Pancreas (tissue), 10 donors: ENCODE measurements at places on chromosomes 6 and 20. TPM values are rescaled to one million over a fixed set of nuclear protein-coding genes. Genes with fewer than 3 reads are reported as not detected.

HCK gene
- polyA plus RNA-seq, result 2.1 TPM

DNAAF9 gene
- polyA plus RNA-seq, result 5.9 TPM

PPP1R3G gene
- polyA plus RNA-seq, result 0.08 TPM

PHACTR3 gene
- 1.2 TPM for polyA plus RNA-seq

GHRH gene
- 0.80 TPM for polyA plus RNA-seq

CCN6 gene
- not detected for polyA plus RNA-seq

DNA sequence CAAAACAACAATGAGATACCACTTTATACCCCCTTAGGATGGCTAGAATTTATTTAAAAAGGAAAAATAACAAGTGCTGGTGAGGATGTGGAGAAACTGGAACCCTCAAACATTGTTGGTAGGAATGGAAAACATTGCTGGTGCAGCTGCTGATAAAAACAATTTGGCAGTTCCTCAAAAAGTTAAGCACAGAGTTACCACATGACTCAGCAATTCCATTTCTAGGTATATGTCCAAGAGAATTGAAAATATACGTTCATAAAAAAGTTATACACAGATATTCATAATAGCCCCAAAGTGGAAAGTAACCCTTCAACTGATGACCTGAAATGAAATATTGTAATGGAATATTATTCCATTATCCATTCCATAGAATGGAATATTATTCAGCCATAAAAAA lies 55.0 kb downstream of the CD83 start:
- no peak for DNase-seq
- no peaks in the 10 kb centered on the region for H3K4me1 ChIP-seq
- no peak overlapping the region for H3K27ac ChIP-seq
- no peaks in the 10 kb centered on the region for H3K27me3 ChIP-seq

- H3K27ac ChIP-seq, result no peak overlapping the region
- H3K4me1 ChIP-seq, result no peaks in the 10 kb centered on the region
- H3K27me3 ChIP-seq, result no peaks in the 10 kb centered on the region
- H3K4me3 ChIP-seq, result no peak overlapping the region
- DNase-seq, result no peak
- no peaks in the 10 kb centered on the region for H3K36me3 ChIP-seq
Measured at GRCh38 chr6:135176464-135176863, 4.6 kb upstream of the MYB start.

DNA sequence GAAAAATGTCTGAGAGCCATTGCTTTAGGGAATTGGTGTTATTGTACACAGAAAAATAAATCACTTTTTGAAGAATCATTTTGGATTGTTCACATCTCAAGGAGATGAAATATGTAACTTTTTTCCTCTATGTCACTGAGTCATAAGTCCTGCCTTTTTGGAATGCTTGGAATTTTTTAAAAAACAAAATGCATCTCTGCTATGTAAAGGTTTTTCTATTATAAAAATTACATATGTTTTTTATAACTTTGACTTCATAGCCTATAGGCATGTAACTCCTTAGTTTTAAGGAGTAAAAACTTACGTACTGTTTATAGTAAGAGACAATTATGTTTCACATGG lies 8.7 kb downstream of the RNF144B start:
- no peaks in the 10 kb centered on the region for H3K36me3 ChIP-seq
- no peak overlapping the region for H3K4me3 ChIP-seq
- no peak for DNase-seq
- peaks cover 32% of the 10 kb centered on the region for H3K4me1 ChIP-seq
- H3K27ac ChIP-seq, result no peak overlapping the region
- H3K27me3 ChIP-seq, result no peaks in the 10 kb centered on the region

- H3K27ac ChIP-seq, result no peak overlapping the region
- DNase-seq, result no peak
- H3K27me3 ChIP-seq, result peaks cover 4% of the 10 kb centered on the region
- no peak overlapping the region for H3K4me3 ChIP-seq
- no peaks in the 10 kb centered on the region for H3K4me1 ChIP-seq
- no peaks in the 10 kb centered on the region for H3K36me3 ChIP-seq
Measured at GRCh38 chr6:45920819-45921511, 94.7 kb downstream of the CLIC5 start.

GRCh38 chr6:137227871-137228302 lies 8.7 kb upstream of the IFNGR1 start:
- H3K36me3 ChIP-seq, result no peaks in the 10 kb centered on the region
- H3K4me1 ChIP-seq, result peaks cover 3% of the 10 kb centered on the region
- no peaks in the 10 kb centered on the region for H3K27me3 ChIP-seq
- no peak for DNase-seq

DNA sequence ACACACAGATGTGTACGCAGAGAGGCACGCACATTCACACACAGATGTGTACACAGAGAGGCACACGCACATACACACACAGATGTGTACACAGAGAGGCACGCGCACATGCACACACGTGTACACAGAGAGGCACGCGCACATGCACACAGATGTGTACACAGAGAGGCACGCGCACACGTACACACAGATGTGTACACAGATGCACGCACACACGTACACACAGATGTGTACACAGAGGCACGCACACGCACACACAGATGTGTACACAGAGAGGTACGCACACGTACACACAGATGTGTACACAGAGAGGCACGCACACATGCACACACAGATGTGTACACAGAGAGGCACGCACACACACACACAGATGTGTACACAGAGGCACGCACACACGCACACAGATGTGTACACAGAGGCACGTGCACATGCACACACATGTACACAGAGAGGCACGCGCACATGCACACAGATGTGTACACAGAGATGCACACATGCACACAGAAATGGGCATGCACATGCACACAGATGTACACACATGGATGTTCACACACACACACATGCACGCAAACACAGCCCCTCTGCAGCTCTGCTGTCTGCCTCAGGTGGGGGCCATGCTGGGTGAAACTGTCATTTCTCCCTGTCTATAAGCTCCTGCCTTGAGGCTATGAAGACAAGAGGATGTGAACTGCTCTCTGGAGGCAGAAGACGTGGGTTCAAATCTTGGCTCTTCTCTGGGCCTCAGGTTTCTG lies 14.3 kb upstream of the MYT1 start:
- H3K4me1 ChIP-seq, result no peaks in the 10 kb centered on the region
- H3K27ac ChIP-seq, result no peak overlapping the region

DNA sequence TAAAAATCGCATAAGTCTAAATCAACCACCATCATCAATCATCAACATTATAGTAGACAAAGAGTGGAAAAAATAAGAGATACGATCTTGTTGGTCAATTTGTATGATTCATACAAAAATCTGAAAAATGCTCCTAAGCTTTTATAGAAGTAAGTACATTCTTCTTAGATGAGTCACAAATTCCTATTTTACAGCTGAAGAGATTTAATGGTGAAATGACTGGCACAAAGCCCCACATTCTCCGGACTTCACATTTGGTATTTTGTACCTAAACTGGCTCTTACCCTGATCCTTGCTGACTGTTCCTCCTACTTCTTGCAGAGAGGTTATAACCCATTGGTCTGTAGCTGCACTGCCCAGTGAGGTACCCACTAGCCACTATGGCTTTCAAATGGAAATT lies 29.9 kb upstream of the PREP start:
- H3K27ac ChIP-seq, result no peak overlapping the region
- H3K4me1 ChIP-seq, result no peaks in the 10 kb centered on the region
- H3K27me3 ChIP-seq, result no peaks in the 10 kb centered on the region

GRCh38 chr6:118086159-118086558 lies 179.1 kb downstream of the SLC35F1 start:
- no peak overlapping the region for H3K4me3 ChIP-seq
- DNase-seq, result no peak
- H3K27me3 ChIP-seq, result no peaks in the 10 kb centered on the region
- H3K27ac ChIP-seq, result no peak overlapping the region
- no peaks in the 10 kb centered on the region for H3K4me1 ChIP-seq
- no peaks in the 10 kb centered on the region for H3K36me3 ChIP-seq

DNA sequence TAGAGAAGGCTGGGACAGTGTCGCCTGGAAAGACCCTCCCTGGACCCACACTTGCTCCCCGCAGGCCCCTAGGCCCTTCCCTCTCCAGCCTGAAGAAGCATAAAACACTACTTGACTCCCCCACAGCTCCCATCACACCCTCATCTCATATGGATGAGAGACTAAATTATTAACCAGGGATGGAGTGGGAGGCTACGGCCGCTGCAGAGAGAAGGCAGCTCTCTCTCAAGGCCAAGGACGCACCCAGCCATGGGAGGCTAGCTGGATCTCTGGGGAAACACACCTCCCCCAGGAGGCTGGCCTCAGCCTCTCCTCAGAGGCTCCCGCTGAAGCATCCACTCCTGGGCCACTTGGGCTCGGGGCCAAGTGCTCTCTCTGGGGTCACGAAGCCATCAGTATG lies 102.5 kb downstream of the GRM4 start:
- no peak for DNase-seq
- H3K27ac ChIP-seq, result no peak overlapping the region
- no peaks in the 10 kb centered on the region for H3K4me1 ChIP-seq
- H3K4me3 ChIP-seq, result no peak overlapping the region
- H3K36me3 ChIP-seq, result no peaks in the 10 kb centered on the region
- no peaks in the 10 kb centered on the region for H3K27me3 ChIP-seq

DNA sequence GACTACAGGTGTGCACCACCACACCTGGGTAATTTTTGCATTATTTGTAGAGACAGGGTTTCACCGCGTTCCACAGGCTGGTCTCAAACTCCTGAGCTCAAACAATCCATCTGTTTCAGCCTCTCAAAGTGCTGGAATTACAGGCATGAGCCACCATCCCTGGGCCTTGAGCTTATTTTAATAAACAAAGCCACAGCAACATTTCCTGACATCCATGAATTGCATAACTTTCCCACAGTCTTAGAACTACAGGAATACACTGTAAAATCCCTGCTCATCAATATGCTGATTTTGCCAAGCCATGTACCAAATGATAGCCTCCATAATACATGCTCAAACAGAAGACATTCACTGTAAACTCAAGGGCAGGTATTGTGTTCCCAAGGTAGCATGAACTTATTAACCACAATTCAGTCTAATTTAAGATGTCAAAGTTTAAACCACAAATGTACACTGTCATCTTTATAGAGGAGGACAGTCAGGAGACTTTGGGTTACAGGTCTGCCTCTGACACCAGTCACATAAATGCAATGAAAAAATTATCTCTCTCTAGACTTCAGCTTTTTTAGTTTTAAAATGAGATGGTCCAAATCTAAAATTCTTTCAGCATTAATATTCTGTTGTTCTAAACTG lies 40.0 kb downstream of the NUDT3 start:
- H3K4me3 ChIP-seq, result no peak overlapping the region
- no peak overlapping the region for H3K27ac ChIP-seq
- H3K4me1 ChIP-seq, result peaks cover 16% of the 10 kb centered on the region
- no peaks in the 10 kb centered on the region for H3K27me3 ChIP-seq

DNA sequence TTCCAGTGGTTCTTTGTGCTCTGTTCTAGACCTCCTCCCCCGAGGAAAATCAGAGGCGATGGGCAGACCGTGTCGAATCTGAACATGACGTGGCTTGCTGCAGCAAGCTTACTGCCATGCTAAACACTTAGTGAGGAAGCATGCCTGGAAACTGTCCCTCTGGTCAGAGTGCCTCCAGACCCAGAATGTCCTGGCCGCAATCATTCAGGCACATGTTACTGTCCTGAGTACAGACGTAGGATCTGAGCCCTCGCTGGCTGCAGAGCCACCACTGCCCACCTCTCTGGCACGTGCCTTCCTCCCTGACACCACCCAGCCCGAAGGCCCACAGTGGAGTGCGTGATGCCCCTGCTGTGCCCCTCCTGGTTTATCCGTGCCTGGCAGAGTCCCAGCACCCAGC lies 163.6 kb downstream of the SYNDIG1 start:
- no peak for DNase-seq
- no peaks in the 10 kb centered on the region for H3K36me3 ChIP-seq
- no peak overlapping the region for H3K4me3 ChIP-seq
- H3K4me1 ChIP-seq, result no peaks in the 10 kb centered on the region
- H3K27me3 ChIP-seq, result no peaks in the 10 kb centered on the region

- no peaks in the 10 kb centered on the region for H3K4me1 ChIP-seq
- peak; percentile 68 for DNase-seq
- no peaks in the 10 kb centered on the region for H3K27me3 ChIP-seq
- H3K27ac ChIP-seq, result peak overlapping the region; percentile 13
Measured at GRCh38 chr6:36358226-36358915, 21.7 kb upstream of the BNIP5 start.

- no peaks in the 10 kb centered on the region for H3K27me3 ChIP-seq
- H3K4me3 ChIP-seq, result no peak overlapping the region
- H3K27ac ChIP-seq, result peak overlapping the region; percentile 32
- peaks cover 4% of the 10 kb centered on the region for H3K4me1 ChIP-seq
- H3K36me3 ChIP-seq, result no peaks in the 10 kb centered on the region
- DNase-seq, result no peak
Measured at GRCh38 chr6:18503593-18504231, 116.6 kb downstream of the RNF144B start.

GRCh38 chr6:64591676-64592036 lies 956.1 kb downstream of the PHF3 start:
- no peak overlapping the region for H3K4me3 ChIP-seq
- H3K36me3 ChIP-seq, result no peaks in the 10 kb centered on the region
- no peak overlapping the region for H3K27ac ChIP-seq
- H3K27me3 ChIP-seq, result no peaks in the 10 kb centered on the region
- no peaks in the 10 kb centered on the region for H3K4me1 ChIP-seq
- DNase-seq, result no peak

GRCh38 chr20:37220731-37221130 lies 40.9 kb downstream of the GHRH start:
- H3K27me3 ChIP-seq, result no peaks in the 10 kb centered on the region
- H3K4me1 ChIP-seq, result peaks cover 9% of the 10 kb centered on the region

GRCh38 chr6:74222768-74223333 lies 526.8 kb downstream of the CD109 start:
- DNase-seq, result peak; percentile 43
- H3K4me1 ChIP-seq, result no peaks in the 10 kb centered on the region
- no peak overlapping the region for H3K4me3 ChIP-seq
- H3K36me3 ChIP-seq, result no peaks in the 10 kb centered on the region
- H3K27ac ChIP-seq, result no peak overlapping the region

DNA sequence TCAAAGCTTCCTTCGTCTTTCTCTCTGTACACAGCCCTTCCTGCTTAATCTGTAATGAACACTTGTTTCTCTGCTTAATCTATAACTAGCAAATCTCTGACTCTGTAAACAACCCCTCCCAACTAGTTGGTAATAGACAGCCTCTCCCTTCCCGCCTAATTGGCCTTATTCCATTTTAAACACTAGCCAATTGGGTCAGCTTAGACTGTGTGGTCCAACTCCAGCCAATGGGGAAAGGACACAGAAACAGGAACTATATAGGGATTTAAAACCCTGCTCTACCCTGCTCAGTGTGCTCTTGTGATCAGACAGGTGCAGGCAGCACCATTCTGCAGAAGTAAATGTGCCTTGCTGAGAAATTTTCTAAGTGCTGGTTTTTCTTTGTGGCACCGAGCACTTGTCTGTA lies 18.5 kb downstream of the CHD6 start:
- H3K27ac ChIP-seq, result no peak overlapping the region
- no peak overlapping the region for H3K4me3 ChIP-seq
- H3K36me3 ChIP-seq, result no peaks in the 10 kb centered on the region
- no peaks in the 10 kb centered on the region for H3K27me3 ChIP-seq
- DNase-seq, result no peak
- no peaks in the 10 kb centered on the region for H3K4me1 ChIP-seq

GRCh38 chr6:149451376-149452036 lies 33.3 kb downstream of the ZC3H12D start:
- no peak overlapping the region for H3K27ac ChIP-seq
- peaks cover 11% of the 10 kb centered on the region for H3K4me1 ChIP-seq
- no peaks in the 10 kb centered on the region for H3K27me3 ChIP-seq
- no peak for DNase-seq
